GF-D8 (cell line): ENCODE measurements at places on chromosomes 1 and 21.
A peak's percentile ranks its signal among the peaks of the same experiment; 100 is the strongest.

GRCh38 chr1:77538956-77539518 lies 143.4 kb downstream of the ZZZ3 start:
- no peak for DNase-seq

DNA sequence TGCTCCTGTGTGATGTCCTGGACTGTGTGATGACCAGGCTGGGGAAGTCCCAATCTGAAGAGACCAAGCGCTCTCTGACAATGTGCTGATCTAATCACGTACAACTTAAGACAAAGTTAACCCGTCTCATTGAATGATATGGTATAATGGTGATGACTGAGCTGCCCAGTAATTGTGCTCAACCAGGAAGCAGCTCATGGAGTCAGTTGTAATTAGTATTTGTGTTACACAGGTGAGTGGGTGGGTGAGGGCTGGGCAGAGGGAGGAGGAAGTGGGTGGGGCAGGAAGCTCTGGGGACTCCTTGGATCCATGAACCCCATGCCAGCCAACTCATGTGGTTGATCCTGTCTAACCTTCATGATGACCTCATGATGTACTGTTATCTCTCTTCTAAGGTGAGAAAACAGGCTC lies 8.7 kb upstream of the ECE1 start:
- no peak for DNase-seq

- DNase-seq: no peak
These were observed 157.9 kb upstream of the NBPF11 start for GRCh38 chr1:148309940-148310500.

DNA sequence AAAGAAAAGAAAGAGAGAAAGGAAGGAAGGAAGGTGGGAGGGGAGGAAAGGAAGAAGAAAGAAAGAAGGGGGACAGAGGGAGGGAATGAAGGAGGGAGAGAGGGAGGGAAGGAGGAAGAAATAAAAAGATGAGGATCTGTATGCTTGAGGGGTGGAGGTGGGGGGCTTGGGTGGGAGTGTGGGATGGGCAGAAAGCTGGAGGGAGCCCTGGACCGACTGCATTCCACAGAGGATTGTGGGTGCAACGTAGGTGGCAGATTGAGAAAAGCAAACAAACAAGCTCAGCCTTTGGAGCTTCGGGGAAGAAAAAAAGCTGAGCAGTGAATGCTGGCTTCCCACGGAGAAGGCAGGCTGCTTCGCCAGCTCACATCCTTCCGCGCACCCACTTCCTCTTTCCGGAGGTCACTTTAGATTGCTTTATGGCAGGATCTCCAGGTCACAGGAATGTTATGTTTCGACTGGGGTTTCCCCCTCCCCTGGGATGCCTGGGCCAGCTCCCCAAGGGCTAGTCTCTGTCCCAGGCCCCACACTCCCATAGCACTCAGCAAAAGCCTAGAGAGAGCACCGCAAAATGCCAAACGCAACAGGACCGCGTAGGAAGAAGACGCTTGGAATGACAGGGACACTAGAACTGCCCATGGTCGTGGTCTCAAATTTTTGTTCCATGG lies 20.7 kb upstream of the LGALS8 start:
- peak; percentile 23 for DNase-seq

DNA sequence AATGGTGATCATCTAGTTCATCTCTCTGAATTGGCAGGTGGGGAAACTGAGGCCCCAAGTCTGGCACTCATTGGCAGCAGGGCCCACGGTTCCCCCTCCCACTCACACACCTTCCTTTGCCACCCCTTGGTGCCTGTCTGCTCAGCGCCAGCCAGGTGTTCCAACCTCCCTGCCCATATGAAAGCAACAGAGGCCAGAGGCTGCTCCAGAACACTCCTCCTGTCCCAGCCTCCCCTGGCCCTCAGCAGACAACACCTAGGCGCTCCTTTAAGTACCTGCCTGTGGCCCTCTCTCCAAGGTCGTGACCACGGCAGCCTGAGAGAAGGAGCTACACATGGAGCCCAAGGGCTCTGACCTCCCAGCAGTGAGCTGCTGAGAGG lies 362.3 kb upstream of the VAMP3 start:
- DNase-seq: no peak

GRCh38 chr1:56931211-56931610 lies 34.6 kb downstream of the C8B start:
- DNase-seq: no peak

DNA sequence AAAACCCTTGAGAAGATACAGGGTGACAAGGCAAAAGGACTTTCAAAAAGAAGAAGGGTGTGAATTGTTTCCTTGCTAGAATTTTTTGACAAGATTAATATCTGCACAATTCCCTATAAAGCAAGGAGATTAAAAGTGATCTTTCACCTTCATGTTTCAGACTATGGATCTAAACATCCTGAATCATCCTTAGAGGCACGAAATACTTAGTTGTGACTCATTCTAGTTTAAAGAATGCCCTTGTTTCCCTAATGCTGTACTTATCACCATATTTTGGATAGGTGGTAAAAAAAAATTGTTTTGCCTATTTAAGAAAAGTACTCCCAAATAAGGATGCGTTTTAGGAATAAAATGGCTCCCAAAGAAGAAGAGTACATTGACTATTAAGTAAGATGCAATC lies 415.1 kb downstream of the LRRIQ3 start:
- no peak for DNase-seq

DNA sequence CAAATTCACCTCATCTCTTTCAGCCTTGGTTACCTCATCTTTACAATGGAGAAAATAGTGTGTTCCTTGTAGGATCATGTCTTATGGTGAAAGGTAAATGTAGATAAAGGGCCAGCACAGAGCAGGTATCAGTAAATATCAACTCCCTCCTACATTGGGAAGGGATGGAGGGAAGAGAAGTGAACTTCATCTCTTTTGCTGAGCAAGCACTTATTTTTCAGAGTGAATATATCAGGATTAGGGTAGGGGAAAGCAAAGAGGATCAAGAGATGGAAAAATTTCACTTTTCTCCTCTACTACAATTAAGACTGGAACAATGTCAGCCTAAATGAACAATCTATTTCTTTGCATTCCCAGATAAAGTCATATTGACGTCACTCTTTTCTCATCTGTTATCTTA lies 193.8 kb upstream of the JUN start:
- no peak for DNase-seq

DNA sequence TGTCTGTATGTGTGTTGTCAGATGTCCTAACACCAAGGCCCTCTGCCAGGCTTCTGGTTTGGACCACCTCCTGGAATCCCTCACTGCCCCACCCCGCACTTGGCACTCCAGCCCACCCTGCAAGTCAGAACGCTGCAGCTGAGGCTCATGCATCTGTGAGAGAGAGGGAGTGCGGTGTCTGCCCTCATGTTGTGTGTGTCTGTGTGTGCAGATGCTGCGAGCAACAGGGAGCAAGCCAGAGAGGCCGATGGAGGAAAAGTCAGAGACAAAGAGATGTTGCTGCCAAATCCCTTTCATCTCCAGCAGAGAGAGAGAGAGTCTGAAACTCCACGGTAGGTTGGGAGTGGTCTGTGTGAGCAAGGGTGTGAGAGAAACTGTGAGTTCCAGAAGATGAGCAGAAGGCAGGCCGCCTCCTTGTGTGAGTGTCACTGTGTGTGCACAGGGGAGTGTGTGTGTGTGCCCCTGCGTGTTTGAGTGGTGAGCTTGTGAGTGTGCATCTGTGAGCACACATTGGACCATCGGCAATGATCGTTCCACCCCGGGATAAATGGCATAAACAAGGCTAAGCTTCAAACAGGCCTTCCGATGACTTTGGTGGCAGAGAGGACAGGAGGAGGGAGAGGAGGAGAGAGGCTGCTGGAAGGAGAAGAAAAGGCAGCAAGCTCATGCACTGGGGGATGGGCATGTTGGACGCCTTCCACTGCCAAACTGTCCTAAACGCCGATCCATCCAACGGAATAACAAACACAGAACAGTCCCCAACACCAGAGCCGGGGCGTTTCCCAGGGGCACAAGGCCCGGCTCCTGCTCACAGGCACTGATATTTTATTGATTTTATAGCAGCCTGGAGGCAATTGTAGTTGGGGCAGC lies 99.2 kb upstream of the GRIK3 start:
- no peak for DNase-seq

GRCh38 chr1:15756143-15757015 lies 2.2 kb upstream of the FBLIM1 start:
- DNase-seq: no peak

- no peak for DNase-seq
These were observed 533.3 kb upstream of the CXADR start for GRCh38 chr21:16979574-16979973.

GRCh38 chr1:9891207-9891606 lies 18.9 kb downstream of the CTNNBIP1 start:
- no peak for DNase-seq

DNA sequence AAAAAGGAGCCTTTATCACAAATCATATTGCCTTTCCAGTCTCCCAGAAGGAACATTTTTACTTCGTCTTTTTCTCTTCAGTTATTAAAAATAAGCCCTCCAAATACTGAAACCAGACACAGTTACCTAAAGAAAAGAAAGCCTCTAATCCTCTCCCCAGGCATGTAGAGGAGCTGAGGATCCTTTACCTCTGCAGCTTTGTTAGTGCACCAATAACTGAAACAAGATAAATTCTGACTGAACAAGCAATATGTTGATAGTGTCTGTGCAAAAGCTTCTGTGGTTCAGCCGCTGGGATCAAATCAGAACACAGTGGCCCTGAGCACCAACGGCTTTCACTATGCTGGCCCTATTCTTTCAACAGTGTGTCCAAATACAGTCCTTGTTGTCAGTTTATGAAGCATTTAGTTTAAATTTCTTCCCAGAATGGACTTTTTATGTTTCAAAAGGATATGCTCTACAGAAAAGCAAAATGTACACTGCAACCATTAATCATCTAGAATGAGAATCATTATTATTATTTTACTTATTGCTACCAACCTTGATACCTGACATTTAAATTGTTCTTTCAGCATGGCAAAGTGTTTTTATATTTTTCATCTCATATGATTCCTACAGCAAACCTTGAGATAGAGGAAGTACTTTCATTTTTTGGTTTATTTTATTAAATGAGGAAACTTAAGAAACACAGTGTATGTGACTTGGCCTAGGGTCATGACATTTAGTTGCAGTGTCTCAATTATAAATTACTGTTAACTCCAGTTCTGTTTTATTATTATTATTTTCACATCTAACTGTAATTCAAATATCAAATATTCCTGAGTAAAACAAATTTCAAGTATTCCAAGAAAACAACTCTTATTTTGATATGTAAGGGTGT lies 217.9 kb downstream of the NEGR1 start:
- DNase-seq: no peak

GRCh38 chr1:211684791-211685190 lies 9.4 kb upstream of the NEK2 start:
- no peak for DNase-seq

- DNase-seq: no peak
These were observed 290.2 kb downstream of the HLX start for GRCh38 chr1:221169447-221169889.

GRCh38 chr1:221777431-221778072 lies 35.7 kb upstream of the DUSP10 start:
- DNase-seq: no peak

DNA sequence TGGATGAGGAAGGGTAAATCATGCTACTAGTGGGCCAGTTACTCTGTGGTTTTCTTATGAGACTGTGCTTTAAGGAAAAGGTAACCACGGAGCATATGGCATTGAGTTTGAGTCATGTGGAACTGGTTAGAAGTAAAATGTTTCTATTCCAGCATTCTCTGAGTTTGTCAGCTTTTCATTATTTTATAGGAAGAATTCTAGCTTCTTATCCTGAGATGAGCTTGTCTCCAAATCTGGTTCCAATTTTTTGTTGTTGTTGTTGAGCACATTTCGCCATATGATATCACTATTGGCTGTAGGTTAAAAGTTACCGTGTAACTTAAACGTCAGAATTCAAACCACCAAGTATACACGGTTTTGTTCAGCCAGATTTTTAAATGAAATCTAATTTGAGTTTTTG lies 69.9 kb downstream of the ATF6 start:
- peak; percentile 13 for DNase-seq

GRCh38 chr1:228994676-228995594 lies 259.7 kb downstream of the RHOU start:
- no peak for DNase-seq

GRCh38 chr1:230237009-230237370 lies 170.0 kb downstream of the GALNT2 start:
- DNase-seq: no peak
